ENCODE measurements at places on chromosomes 2 and 18.

GRCh38 chr2:175892046-175892445 is 110.0 kb downstream of the LNPK start:
- DNase-seq = no peak

GRCh38 chr2:103525756-103526155 is 763.9 kb downstream of the TMEM182 start:
- no peak for DNase-seq

GRCh38 chr2:110768591-110768990 is 36.2 kb downstream of the ACOXL start:
- DNase-seq = no peak

GRCh38 chr2:109690822-109691541 is 76.8 kb downstream of the SOWAHC start:
- no peak for DNase-seq

DNA sequence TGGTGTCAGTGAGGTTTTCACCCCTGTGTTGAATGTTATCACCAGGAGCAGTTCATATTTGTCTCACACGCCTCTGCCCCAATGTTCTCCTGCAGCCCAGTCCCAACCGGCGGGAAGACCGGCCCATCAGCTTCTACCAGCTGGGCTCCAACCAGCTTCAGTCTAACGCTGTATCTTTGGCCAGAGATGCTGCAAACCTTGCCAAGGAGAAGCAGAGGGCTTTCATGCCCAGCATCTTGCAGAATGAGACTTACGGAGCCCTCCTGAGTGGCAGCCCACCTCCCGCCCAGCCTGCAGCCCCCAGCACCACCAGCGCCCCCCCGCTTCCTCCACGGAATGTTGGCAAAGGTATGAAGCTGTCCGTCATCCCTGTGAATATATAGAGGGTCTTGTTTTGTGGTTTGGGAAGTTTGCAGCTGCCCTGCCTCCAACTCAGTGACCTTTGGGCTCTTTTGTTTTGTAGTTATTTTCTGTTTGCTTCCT is 35.1 kb downstream of the ITGB1BP1 start:
- no peak for DNase-seq

DNA sequence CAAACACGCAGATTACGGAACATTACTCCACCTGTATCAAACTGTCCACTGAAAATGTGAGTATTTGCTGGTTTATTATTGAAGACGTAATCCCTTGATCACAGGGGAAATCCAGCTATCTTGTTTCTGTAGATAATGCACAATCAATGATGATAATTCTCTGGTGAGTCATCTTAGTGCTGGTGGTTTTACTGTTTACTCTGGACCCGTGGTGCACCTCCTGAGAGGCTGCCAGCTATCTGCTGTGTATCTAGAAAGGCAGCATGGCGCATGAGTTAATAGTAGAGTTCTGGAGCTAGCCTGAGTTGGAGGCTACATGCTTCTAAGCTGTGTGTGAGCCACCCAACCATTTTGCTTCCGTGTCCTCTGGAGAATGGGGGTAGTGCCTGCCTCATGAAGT is 6.5 kb downstream of the NCAPH start:
- no peak for DNase-seq

DNA sequence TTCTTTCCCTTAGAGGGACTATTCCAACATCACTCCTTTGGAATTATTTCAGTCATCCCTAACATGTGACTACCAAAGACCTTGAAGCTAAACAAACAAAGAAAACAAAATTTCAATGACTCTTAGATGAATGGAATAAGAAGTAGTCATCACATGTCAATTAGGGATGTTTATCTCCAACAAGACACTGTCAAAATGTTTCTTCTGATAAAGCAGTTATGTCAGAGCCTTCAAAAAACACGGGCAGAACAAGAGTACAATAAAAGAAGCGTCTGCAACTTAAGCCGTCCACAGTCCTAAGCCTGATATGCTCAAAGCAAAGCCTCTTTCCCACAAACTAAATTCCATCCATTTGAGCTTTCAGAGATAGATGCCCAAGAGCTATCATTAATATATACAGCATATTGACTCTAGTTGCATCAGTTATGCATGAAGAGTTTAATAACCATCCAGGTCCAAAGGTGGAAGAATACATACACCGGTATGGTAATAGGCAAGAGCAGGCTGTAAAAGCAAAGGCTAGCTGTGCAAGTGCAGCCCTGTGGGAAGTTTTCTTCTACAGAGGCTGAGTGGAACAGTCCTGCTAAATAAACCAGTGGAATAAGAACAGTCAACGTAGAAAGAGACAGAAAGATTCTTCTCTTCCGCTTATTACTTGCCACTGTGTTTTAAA is 98.1 kb downstream of the ICA1L start:
- no peak for DNase-seq

DNA sequence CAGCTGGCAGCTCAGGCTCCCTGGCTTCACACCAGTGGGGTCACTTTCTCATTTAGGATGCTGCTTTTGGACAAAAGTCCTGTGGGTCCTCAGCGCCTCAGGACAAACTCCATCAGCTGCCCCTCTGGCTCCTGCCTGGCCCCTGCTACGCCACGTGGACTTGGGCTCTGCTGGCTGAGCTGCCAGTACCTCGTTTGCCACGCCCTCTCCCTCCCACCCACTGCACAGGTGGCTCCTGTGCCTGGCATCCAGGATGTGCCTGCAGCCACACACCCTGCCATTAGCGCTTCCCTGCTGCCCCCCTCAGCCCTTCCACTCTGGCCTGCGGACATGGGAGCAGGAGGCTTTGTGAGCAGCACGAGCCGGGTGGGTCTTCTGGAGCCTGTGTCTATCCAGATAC is 118.9 kb downstream of the ZNF236 start:
- DNase-seq = no peak

GRCh38 chr2:147368306-147368705 is 476.5 kb upstream of the ACVR2A start:
- no peak for DNase-seq

DNA sequence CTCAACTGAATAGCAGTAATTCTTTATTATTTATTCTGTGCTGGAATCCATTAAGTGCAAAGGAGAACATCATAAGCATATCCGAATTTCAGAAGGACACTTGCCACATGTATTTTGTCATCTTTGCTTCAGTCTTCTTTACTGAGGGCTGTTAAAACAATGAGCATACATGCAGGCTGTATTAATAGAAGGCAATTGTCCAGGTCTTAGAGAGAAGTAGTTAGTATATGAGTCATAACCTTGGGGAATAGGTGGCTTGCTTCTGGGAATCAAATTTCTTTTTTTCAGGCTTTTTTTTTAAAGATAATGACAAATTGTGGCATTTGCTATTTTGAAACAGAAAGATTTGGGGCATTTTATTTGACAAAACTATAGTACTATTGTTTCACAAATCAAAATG is 773.5 kb downstream of the CNTNAP5 start:
- no peak for DNase-seq

- DNase-seq = no peak
These were observed 2.0 kb downstream of the GIGYF2 start for GRCh38 chr2:232699110-232699509.

GRCh38 chr2:101533561-101534148 is 58.7 kb upstream of the RFX8 start:
- no peak for DNase-seq

DNA sequence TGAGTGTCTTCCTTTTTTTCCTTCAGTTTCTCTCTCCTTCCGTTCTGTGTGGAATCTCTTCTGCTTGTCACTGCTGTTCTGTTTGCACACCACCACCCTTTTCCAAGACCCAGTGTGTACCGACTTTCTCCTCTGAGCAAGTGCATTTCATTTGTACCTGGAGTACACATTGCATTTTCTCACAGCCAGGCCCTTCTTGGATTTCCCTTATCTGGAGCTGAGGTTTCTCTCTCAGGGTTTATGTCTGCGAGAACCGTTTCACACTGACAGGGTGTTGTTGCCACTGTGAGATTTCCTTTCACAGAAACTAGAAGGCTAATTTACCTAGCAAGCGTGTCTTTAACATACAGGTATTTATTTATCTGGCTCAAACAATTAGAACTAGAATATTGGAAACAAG is 26.2 kb downstream of the NCOA1 start:
- DNase-seq = no peak

- no peak for DNase-seq
These were observed 252.2 kb downstream of the HDAC4 start for GRCh38 chr2:239148495-239149200.

DNA sequence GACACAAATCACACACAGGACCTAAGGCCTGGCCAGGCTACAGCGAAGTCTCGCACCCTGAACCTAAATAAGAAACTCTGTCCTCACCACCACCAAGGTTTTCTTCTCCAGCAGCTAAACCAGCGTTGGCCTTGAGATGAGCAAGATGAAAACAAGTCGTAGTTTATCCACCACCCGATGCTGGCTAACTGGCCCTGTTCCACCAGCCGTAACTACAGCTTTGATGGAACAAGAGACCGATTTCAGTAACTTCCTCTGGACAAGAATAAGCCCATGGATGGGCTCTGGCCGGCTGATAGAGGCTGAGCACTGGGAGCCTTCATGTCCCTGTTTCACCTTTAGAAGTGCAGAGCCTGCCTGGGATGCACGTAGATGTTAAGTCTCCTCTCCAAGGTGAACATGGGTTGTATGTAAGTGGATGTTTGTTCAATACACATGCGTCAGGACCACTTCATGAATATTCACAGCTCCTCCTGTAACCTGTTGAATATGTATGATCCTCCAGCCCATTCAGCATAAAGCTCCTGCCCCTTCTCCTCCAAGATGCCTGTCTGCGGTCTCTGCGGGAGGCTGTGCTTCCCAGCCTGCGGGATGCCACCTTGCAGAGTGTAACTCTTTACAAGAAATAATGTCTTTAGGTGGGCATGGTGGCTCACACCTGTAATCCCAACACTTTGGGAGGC is 24.2 kb downstream of the ADI1 start:
- DNase-seq = no peak

DNA sequence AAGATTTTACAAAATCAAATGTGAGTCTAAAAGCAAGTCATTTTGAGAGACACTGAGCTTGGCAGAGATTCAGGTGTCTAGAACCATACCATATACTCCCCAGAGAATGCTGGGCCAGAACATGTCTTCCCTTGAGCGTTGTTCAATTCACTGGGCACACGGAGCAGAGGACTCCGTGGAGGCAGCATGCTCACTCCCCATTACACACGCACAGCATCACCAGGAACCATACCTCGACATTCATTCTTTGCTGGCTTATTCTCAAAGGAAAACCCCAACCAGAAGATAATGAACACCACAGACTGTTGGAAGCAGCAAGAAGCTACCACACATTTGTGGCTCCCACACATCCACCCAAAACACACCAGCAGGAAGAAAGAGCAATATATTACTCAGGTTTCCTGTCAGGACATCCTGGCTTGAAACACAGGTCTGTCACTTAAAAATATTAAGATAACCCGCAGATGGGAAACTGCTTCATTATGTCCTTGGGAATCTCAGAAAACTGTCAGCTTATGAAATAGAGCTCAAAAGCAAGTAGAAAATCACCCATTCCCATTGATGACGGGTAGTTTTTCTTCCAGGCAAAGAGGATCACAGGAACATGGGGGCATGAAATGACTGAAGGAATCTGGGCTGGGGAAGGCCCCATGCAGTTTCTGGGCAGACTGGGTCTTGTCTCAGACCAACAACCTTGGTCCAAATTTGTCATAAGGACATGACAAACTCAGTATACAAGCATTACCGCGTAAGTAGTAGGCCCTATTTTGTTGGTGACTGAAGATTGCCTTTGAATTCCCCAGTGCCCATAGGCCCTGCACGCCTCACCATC is 46.4 kb downstream of the PCBP1 start:
- DNase-seq = no peak
